ENCODE measurements at places on chromosomes 11 and 22.

DNA sequence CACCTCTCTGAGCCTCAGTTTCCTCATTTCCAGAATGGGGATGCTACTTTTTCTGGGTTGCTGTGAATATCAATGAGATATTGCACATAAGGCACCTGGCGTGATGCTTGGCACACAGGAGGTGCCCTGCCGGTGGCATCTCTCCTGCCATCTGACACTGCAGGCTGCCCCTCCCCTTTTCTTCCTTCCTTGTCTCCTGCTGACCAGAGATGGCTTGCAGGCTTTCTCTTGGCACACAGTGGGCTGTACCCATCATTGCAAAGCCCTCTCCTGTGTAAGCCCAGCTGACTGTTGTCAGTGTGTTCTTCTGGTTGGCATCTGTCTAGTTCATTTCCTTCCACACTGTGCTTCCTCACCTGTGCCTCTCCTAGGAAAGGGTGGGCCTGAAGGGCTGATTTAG, 91.7 kb downstream of the MYO18B start:
- DNase-seq, result no peak

DNA sequence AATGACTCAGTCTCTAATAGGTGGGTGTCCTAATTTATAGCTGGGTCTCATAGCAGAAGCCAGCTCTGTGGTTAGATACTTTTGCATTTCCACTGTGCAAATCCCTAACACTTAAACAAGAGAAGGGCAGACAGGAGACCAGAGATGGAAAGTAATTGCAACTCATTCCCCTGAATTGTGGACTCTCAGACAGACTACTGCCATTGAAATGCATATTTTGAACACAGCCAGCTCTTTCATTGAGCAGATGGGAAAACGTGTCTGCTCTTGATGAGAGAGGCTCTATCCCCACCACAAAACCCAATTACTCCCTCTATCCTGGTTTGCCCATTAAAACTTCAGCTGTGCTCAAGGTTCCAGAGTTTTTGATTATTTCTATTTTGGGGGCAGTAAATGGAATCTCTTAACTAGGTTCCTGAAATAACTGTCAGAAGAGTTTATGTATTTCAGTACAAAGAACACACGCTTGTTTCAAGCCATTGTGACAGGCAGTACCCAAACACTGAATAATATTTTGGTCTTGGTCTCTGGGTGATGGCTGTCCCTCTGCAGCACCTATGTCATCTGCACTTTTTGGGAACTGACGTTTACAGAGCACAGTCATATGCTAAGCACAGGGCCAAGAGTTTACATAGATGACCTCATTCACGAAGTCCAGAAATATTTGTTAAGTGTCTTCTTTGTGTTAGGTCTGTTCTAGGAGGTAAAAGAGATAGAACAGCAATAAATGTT, 41.7 kb downstream of the FAM227A start:
- no peak for DNase-seq

GRCh38 chr11:34558211-34558610, 44.6 kb upstream of the ELF5 start:
- DNase-seq, result no peak

GRCh38 chr11:130145311-130145812, 14.2 kb upstream of the ST14 start:
- no peak for DNase-seq

- DNase-seq, result no peak
These were observed 419.3 kb upstream of the FAT3 start for GRCh38 chr11:91805293-91805692.

- DNase-seq, result no peak
These were observed 436.0 kb downstream of the NELL1 start for GRCh38 chr11:21105196-21105917.

DNA sequence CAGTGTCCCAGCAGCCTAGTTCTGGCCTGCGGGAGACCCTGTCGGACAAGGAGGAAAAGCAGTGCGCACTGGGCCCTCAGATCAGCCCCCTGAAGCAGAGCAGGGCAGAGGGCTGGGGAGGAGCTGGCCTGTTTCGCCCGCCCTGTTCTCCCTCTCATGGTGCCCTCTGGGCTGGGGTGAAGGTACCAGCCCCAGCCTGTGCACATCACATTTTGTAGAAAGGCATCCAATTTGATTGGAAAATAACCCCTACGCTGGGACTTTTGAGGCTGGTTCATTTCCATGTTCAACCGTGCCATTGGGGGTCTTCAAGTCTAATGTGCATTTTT, 832 bp upstream of the NAP1L4 start:
- DNase-seq, result no peak

DNA sequence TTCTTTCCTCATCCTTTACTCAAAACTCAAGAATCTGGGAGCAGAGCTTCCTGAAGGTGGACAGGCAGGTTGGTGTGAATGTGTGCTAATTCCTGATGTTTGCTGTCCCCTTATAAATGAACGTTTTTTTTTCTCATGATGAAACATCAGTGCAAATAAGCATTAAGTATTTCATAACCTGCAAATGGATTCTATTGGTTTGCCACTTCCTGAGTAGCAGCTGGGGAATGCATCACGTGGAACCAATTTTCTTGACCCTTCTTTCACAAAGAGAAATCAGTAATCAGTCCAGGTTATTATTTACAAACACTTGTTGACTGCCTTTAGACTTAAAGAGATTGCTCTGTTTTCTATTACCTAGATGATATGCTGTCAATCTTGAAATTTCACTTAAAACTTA, 40.1 kb upstream of the SCN3B start:
- DNase-seq, result no peak

- DNase-seq, result no peak
These were observed 82.3 kb downstream of the FDX1 start for GRCh38 chr11:110512026-110512425.

- DNase-seq, result no peak
These were observed 28.8 kb downstream of the TEAD1 start for GRCh38 chr11:12702999-12703453.

GRCh38 chr11:133988686-133989410, 32.1 kb upstream of the IGSF9B start:
- no peak for DNase-seq

- no peak for DNase-seq
These were observed 588.5 kb upstream of the ARHGAP42 start for GRCh38 chr11:100098560-100098959.

GRCh38 chr11:57200917-57201316, 19.2 kb downstream of the LRRC55 start:
- no peak for DNase-seq

DNA sequence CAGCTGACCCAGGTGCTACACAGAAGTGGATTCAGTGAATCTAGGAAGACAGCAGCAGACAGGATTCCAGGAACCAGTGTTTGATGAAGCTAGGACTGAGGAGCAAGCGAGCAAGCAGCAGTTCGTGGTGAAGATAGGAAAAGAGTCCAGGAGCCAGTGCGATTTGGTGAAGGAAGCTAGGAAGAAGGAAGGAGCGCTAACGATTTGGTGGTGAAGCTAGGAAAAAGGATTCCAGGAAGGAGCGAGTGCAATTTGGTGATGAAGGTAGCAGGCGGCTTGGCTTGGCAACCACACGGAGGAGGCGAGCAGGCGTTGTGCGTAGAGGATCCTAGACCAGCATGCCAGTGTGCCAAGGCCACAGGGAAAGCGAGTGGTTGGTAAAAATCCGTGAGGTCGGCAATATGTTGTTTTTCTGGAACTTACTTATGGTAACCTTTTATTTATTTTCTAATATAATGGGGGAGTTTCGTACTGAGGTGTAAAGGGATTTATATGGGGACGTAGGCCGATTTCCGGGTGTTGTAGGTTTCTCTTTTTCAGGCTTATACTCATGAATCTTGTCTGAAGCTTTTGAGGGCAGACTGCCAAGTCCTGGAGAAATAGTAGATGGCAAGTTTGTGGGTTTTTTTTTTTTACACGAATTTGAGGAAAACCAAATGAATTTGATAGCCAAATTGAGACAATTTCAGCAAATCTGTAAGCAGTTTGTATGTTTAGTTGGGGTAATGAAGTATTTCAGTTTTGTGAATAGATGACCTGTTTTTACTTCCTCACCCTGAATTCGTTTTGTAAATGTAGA, 1.7 kb downstream of the MALAT1 start:
- DNase-seq, result no peak

DNA sequence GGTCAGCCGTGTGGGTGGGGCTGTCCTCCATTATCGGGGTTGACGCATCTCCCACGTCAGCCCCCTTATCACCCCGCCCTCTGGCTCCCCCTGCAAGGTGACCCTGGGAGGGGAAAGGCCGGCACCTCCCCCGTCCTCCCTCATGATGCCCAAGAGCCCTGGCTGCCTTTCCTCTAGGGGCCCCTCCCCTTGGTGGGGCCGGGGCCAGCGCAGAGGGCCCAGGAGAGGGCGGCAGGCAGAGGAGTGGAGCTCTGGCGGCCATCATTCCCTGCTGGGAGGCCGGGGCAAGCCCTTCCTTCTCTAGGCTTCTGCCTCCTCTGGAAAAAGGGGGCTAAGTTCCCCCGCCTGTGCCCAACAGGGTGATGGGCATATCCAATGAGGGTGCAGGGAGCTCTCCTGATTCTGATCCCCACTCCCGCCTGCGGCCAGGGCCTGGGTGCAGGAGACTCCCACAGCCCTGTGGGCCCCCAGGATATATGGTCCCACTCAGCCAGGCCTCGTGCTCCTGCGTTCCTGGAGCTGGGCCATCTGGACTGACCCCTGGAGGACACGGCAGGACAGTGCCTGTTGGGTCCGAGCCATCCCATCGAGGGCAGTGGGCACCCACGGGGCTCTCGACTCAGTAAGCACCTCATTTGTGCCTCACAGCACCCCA, 12.3 kb downstream of the MYRF start:
- no peak for DNase-seq

- peak; percentile 49 for DNase-seq
These were observed 318.7 kb downstream of the BUD13 start for GRCh38 chr11:116454020-116454645.

DNA sequence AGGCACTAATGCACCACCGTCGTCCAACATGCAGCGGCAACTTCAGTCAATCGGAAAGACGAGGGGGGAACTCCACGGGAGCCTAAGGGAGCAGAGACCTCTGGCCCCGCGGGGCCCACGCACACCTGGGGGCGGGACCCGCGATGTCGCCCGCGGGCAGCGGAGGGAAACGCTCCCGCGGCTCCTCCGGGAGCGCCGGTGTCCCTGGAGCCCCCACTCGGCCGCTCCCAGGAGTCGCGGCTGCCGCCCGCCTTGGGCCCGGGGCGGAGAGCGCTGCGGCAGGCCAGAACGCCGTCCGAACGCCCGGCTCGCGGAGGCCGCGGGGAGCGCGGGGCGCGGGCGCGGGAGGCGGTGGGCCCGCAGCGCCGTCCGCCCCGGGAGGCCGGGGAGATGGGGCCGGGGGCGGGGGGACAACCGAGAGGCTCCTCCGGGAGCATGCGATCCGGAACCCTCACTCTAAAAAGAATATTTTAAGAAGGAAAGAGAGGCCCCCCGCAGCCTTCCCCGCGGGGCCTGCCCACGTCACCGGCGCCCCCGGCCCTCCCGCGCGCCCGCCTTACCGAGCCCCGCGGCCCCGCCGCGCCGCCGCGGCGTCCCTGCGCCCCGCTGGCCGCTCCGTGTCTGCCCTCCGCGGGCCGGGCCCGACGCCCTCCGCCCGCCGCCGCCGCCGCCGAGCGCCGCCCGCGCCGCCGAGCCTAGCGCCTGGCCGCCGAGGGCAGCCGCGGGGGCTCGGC, 86.6 kb upstream of the ARHGAP32 start:
- peak; percentile 43 for DNase-seq

DNA sequence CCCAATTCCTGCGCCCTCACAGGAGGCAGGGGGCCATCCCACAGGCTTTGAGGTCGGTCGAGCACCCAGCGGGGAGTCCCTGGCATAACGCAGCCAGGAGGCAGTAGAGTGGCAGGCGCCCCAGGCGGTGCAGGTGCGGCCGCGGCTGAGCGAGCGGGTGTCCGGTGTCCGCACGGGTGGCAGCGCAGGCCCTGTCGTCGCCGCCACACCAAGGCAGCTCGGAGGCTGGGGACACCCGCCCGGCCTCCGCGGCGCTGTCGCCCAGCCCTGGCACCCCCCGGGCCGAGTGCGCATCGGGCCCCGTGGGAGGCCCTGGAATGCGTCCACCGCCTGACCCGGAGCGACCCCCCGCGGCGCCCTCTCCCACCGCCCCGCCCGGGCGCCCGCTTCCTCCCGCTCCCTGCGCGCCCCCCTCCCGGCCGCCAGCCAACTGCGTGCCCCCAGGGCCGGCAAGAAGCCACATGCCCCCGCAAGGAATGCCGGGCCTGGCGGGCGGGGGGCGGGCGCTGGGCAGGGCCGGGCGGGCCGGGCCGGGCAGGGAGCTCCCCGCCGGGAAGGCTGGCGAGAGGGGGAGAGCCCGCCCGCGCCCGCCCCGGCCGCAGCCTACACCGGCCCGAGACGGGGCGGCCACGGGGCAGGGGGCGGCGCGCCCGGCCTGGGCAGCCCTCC, 33.9 kb downstream of the PRDM11 start:
- DNase-seq, result peak; percentile 75

DNA sequence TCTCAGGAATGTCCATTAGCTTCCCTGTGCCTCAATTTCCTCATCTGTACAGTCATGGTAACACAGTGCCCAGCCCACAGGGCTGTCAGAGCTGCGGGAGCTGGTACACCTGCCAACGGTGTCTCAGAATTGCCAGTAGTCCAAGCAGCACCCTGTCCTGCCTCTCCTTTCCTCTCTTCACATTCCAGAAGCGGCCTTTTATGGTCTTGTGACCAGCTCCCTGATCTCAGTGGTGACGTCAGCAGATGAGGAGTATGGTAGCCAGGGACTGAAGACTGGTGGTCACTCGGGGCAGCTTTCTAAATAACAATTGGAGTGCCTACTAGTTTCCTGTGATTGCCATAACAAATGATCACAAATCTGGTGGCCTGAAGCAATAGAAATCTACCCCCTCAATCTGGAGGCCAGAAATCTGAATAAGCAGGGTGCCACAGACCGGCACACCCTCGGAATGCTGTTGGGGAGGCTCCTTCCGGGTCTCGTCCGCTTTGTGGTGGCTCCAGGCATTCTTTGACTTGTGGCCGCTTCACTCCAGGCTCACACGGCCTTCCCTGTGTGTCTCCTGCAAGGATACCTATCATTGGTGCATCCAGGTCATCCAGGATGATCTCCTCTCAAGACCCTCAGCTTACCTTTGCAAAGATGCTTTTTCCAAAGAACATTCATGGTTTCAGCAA, 2.1 kb downstream of the FADD start:
- no peak for DNase-seq

DNA sequence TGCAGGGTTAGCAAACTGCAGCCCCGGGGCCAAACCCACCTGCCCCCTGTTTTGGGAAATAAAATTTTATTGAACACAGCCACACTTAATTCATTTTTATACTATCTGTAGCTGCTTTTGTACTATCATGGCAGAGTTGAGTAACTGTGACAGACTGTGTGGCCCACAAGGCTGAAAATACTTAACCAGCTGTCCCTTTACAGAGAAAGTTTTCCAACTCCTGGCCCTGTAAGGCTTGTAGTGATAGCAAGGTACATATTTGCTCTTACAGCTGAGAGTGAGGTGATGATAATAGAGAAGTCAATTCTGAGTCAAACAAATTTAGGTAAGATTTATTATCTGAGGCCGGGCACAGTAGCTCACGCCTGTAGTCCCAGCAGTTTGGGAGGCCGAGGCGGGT, 87.4 kb upstream of the SLC6A5 start:
- no peak for DNase-seq

DNA sequence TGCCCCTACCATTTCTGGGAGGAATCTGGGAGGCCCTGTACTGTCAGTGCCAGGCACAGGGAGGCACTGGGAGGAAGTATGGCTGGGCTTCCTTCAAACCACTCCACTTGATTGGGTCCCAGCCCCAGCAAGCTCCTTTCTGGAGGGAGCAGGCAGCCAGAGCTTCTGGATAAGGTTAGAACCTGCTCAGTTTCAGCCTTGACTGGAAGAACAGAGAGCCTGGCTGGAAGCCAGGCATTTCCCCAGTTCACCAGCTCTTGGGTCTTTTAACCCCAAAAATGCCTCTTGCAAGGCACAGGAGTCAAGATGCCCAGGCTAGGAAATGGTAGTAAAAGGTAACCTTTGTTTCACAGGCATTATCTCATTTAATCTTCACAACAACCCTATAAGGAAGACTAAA, 9.0 kb upstream of the KCTD14 start:
- DNase-seq, result no peak

- DNase-seq, result no peak
These were observed 1160.3 kb downstream of the FAM181B start for GRCh38 chr11:81573367-81573766.

Measured in mesothelial cell of epicardium (in vitro differentiated cells).